ENCODE measurements at places on chromosomes 5 and 9.

DNA sequence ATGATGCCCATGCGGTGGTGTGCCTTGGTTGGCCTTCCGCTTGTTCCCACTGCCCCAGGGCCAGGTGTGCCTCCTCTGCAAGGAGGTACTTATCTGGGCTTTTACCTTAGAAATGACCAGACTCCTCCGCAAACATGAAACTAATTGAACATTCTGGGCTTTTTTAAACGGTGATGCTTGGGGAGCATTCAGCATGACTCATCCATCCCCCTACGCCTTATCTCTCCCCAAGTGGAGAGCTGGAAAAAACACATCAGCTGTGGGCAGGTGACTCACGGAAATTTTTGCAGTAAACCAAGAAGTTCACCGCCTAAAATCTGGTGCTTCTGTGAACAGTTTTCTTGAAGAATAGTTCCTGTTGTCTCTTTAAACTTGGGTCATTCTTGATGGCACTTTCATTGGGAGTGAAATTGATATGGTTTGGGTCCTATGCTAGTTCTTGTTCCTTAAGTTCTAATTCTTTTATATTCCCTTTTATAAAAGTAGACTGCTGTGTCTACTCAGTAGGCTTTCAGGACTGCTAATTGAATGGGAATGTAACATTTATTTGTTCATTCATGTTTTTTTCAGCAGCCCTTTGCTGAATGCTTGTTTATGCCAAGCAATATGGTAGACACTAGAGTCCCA, 39.6 kb downstream of the SFXN1 start:
- no peak for DNase-seq

GRCh38 chr5:133607451-133607850, 4.9 kb downstream of the FSTL4 start:
- DNase-seq, result no peak

DNA sequence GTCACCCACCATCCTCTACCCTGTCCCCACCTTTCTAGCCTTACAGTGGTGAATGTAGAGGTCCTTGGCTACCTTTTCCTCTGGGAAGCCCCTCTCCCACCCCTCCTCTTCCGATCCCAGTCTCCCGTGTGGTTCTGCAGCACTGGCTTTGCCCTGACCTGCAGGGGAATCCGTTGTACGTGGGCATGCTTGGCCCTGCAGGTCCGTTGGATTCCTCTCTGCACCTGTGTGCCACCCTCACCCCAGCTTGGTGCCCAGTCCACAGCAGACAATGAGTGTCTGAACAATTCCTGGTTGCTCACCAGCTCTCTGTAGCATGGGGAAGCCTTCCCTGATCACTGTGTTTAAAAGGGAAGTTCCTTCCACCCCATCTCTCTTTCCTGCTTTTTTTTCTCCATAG, 185.1 kb downstream of the PAX5 start:
- no peak for DNase-seq

DNA sequence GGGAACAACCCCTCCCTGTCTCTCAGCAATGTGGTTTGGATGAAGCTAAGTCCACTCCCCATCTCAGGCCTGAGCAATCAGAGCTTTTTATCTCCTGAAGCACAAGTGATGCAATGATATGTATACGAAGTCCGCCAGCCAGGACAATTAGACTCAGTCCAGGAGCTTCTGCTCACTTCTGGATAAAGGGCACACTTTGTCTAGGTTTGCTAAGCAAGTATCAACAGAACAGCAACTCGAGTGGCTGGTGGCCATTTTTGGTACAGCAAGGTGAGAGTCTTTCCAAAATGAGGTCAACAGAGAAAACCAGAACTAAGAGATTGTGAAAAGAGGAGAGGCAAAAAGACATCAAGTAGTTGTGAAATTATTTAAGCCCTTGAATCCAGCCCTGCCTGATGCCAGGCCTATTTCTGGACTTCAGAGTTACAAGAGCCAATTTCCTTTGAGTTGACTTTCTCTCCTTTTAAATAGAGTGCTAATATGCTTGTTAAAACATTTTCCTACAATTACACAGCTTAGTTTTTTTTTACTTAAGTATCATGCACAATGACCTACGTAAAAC, 8.2 kb downstream of the NDUFA8 start:
- no peak for DNase-seq

GRCh38 chr9:92563116-92564100, 27.6 kb upstream of the ECM2 start:
- no peak for DNase-seq

DNA sequence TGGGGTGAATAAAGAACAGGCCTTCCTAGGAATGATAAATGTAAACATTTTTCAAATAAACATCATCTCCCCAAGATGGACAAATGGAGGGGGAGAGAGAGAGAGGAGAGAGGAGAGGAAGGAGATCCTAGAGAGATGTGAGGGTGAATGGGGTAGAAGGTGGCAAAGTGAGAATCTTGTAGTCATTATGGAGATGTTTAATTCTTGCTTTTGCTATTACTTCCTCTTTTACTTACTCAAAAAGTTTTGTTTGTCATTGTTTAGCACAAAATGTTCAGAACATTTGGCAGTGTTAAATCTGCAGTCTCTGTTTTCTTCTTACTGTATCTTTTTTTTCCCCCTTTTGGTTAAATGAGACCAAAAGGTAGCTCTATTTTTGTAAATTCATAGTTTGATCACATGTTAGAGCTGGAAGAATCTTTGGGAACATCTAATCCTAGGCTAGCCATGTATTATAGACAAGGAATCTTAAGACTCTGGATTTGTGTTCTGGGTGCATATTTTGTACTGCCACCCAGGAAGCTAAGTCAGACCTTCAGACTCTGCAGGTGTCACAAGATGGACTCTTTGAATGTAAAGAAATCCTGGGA, 266.1 kb downstream of the NTRK2 start:
- DNase-seq, result no peak

GRCh38 chr5:73448463-73449136, at the start of gene FOXD1:
TSS of gene FOXD1 (minus strand) at chr5:73448777. CDS start at chr5:73448362, 415 bp downstream.
- DNase-seq, result peak; percentile 47

Data from NCI-H1048 (cell line).